NCI-H1436 (cell line): ENCODE measurements at places on chromosomes 7 and 10.
A peak's percentile ranks its signal among the peaks of the same experiment; 100 is the strongest.

DNA sequence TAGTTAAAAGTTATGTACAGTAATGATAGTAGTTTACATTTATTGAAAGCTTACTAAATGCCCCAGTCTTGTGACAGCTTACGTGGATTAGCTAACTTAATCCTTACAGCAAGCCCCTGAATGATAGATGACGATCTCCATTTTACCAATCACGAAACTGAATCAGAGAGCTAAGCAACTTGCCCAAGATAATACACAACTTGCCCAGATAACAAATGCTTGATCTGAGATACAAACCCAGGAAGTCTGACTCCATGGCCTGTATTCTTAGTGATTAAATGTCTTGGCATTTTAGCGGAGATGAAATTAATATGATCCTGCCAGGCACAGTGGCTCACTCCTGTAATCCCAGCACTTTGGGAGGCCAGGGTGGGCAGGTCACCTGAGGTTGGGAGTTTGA is 46.9 kb upstream of the FMC1 start:
- DNase-seq: no peak

DNA sequence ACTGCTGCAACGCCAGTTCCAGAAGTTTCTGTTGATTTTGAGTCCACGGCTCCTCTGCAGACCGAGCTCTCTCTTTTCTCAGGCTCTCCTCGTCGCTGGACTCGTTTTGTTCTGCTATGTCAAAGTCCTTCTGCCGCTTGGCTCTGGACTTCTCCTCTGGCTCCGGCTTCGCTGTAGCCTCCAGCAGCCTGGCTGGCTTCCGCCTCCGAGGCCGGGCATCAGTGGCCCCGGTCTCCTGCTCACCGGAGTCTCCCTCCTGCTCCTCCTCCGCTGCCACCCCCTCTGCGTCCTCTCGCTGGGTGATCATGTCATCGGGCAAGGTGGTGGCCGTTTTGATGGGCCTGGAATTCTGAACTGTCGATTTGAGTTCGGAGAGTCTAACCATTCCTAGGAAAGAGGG is 225.2 kb downstream of the MLLT10 start:
- no peak for DNase-seq

DNA sequence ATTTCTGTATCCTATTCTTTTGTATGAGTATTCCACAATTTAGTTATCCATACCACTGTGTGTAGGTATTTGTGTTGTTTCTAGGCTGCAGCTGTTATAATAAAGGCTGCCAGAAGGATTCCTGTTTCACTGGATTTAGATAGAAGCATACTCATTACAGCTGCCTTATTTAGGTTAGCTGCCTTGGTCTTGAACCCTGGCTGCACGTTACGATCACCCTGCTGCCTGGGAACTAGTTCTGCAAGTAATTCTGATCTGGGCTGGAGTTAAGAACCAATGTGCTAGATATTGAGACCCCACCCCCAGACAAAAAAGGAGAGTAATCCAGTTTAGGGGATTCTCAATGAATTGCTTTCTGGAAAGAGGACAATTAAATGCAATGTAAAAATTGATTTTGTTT is 43.1 kb downstream of the CCDC71L start:
- DNase-seq: no peak

GRCh38 chr10:100907175-100907574 is 5.6 kb upstream of the SLF2 start:
- DNase-seq: no peak

DNA sequence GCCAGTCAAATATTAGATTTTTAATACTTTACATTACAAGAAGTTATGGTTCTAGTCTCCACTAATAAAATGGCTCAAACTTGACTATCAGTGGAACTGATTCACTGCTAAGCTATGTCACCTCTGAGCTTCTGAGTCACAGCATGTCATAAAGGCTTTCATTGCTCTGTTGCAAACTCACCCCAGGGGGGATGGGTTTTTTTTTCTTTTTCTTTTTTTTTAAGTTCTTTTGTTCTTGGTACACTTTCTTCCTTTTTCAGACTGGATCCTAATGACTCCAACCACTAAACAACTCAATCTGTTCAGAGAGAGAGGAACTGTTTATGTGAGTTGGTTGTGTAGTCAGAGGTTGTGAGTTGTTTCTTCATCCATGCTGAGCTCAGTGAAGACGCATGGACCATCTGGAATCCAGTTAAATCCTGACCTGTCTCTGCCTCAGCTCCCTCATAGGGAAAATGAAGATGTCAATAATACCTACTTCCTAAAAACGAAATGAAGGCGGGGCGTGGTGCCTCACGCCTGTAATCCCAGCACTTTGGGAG is 11.0 kb downstream of the MYOF start:
- DNase-seq: no peak

DNA sequence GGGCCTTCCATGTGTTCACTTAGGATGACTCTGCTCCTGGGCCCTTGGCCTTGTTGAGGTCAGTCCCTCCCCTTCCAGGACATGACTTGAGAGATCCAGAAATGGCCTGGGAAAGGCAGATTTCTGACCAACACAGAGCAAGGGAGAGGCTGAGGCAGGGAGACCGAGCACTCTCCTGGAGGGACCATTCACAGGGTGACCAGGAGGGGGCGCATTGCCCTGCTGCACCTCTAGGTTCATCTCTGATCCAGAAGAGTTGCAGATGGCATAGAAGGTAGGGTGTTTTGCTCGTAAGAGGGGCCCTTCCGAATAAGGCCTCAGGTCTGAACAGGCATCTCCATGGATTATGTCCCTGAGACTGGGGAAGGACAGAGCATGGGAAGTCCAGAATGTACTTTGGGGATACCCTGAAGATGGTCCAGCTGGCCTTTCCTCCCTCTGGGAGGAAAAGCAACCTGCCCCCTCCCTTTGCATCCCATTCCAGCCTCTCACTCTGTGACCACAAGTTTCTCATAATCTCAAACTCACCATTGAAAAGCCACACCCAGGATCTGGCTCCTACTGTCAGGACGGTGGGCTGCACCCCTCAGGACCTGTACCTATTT is 6.6 kb downstream of the DMBT1 start:
- no peak for DNase-seq

GRCh38 chr10:44864051-44864450 is 47.1 kb upstream of the TMEM72 start:
- peak; percentile 45 for DNase-seq

GRCh38 chr10:102208311-102209035 is 17.6 kb upstream of the ELOVL3 start:
- DNase-seq: no peak

- DNase-seq: no peak
Measured at GRCh38 chr7:23287612-23288011, 11.5 kb upstream of the MALSU1 start.

DNA sequence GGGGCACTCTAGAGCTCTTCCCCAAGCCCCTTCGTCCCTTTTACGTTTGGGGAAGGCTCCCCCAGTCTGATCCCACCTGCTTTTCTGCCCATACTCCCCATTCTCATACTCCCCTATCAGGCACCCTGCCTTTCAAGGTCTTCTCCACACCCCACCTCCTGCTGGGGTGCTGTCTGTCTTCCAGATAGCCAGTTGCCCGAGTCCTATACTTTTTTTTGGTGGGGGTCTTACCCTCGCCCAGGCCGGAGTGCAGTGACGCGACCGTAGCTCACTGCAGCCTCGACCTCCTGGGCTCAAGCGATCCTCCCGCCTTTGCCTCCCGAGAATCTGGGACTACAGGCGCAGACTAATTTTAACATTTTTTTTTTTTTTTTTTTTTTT is 775 bp upstream of the ABHD11 start:
- no peak for DNase-seq

- no peak for DNase-seq
Measured at GRCh38 chr7:134191876-134192275, 64.7 kb downstream of the LRGUK start.

GRCh38 chr7:21544303-21544656 is 1.4 kb downstream of the DNAH11 start:
- no peak for DNase-seq

DNA sequence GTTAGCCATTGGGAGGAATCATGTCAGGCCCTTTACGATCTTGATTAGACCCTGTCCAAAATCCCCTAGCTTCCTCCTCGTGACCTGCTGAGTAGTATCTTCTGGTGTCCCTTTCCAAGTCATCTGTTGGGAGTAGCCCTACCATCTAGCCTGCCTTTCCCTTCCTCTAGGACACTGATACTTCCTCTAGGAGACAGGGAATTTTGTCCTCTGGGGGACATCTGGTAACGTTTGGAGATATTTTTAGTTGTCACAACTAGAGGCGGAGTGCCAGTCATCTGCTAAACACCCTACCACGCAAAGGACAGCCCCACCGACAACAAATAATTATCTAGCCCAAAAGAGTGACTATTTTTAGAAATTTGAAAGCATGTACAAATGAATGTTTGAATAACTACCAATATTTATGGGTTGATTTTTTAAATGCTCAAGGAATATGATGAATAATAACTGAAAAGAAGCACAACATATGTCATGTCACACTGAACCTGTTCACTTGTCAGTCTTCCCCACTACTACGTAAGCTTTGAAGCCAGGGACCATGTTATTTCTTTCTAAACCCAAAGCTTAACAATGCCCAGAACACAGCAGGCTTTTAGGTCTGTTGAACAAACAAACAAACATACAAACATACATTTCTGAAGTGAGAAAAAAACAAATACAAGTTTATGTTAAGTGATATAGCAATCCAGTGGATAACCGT is 105.9 kb downstream of the ARHGAP12 start:
- DNase-seq: no peak

GRCh38 chr7:35025369-35025870 is 11.9 kb downstream of the DPY19L1 start:
- no peak for DNase-seq

- DNase-seq: no peak
Measured at GRCh38 chr10:48985621-48986158, 46.0 kb upstream of the LRRC18 start.

GRCh38 chr10:86856156-86856555 is 99.7 kb downstream of the BMPR1A start:
- no peak for DNase-seq

DNA sequence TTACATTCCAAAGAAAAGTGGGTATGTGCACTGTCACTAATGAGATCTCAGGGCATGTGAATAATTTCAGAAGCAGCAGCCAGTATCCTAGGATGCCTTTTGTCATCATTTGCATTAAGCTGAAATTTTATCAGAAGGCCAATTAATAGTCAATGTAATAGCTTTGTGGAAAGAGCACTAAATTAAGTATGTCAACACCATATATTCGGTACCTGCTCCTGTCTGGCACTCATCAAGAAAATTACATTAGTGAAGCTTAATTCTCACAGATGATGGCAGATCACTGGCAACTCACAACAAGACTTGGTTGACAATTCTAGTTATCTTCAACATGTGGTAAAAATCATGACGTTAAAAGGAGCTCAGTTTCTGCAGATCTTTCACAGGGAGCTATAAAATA is 271.4 kb downstream of the PARD3 start:
- no peak for DNase-seq

GRCh38 chr10:37860494-37861190 is 3.2 kb upstream of the ZNF248 start:
- DNase-seq: no peak
